ENCODE measurements at places on chromosomes 1 and 21.

DNA sequence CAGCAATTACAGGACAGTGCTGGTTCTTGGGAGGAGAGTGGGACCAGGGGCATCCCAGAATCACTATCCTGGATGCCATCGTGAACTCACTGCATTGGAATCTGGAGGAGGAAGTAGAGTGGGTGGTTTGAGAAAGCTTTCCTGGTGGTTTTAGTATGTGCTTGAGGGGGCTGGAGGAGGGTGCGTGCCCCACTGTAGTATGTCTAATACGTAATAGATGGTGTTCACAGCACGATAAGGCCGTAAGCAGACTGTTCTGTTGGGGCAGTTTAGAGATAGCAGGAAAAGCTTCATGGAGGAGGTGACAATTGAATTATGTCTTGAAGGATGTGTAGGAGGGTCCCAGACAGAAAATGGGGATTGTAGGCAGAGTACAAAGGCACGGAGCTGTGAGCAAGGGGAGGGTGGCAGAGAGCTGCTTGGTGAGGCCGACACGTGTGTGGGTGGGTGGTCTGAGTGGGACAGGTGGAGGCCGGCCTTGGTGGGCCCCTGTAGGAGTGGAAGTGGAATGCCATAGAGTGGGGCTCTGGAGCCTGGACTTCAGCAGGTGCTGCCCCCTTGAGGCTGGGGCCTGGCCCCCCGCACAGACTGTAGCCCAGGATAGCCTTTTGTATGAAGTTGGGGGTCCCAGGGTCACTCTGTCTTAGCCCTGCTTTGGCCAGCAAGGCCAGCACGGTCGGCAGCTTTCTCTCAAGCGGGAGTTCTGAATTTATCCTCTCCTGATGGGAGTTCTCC lies 37.0 kb downstream of the IL6R start:
- no peak for DNase-seq

- no peak for DNase-seq
Measured at GRCh38 chr1:104195395-104195794, 445.7 kb downstream of the AMY1C start.

DNA sequence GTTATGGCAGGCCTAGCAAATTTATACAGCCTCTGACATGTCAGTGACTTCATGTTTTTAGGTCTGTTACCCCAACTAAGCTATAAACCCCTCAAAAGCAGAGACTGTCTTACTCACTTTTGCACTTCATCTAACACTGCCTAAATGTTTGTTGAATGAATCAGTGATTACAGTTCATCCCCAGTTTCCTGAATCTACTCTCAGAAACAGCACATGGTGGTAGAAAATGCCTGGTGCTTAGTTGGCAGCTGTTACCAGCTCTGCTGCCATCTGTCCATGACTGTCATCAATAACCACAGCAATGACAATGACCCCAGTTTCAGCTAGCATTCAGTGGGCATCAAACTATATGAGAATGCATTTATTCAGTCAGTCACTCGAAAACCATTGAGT lies 110.5 kb upstream of the SERBP1 start:
- DNase-seq: no peak

DNA sequence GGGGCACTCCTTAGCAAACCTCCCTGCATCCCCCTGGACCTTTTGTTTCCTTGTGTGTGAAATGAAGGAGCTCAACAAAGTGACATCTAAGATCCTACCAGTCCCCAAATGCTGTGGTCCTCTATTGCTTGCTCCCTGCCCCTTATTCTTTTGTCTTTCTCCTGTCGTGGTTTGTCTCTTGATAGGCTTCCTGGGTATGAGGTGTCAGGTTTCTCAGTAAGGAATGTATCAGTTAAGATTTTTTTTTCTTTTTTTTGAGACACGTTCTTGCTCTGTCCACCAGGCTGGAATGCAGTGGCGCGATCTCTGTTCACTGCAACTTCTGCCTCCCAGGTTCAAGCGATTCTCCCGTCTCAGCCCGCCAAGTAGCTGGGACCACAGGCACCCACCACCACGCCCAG lies 16.8 kb downstream of the CNIH3 start:
- no peak for DNase-seq

DNA sequence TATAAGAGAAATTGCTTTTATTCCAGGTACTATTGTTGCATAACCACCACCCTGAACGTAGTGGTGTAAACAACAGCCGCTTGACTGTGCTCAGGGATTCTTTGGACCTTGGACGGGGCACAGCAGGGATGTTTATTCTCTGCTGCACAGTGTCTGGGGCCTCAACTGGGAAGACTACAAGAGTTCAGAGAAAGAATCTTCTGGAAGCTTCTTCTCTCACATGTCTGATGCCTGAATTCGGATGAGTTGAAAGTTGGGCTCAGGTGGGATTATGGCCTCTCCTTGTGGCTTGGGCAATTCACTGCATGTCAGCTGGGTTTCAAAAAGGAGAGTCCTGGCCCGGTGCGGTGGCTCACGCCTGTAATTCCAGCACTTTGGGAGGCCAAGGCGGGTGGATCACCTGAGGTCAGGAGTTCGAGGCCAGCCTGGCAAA lies 19.0 kb upstream of the SSBP3 start:
- no peak for DNase-seq

DNA sequence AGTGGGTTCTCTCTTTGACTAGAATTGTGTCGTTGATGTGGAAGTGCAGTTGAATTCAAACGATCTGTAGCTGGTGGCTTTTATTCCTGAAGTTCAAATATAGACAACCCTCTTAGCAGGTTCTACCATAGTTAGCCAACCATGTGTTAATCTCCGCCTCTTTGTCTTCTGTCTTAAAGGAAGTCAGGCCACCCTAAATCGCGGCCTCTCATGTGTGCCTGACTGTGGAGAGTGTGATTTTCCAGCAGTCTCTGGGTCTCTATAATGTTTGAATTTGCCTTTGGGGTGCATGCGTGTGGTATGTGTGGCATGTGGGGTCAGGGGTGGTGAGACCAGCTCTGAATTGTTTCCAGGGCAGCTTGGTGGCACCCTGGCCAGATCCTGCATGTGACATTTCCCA lies 244.9 kb downstream of the DISC1 start:
- DNase-seq: no peak

DNA sequence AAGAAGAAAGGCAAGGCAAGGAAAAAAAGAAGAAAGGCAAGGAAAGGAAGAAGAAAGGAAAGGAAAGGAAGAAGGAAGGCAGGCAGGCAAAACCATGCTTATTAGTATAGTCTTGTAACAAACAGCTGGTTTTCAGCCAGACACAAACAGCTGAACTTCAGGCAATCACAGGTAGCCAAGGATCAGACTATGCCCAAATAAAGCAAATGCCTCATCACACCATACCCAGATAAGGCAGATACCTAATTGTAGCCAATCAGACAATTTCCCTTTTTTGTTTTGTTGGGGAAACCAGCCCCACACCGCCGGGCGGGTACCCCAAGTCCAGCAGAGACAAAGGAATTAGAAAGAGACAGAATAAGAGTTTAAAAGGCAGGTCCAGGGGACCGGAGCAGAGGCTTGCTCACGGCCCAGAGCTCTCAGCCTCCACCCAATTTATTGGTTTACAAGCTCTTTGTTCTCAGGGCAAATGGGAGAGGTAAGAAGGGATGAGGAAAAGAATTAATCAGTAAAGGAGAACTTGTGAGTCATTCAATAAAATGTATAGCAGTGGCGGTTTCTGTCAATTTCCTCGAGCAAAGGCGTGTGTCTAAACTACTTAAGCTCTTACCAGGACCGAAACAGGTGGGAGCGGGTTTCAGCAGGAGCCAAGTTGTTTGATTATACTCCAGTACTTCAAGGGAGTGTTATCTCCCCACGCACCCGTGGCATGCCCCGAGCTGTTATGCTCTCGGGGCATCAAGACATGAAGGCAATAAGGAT lies 886.8 kb downstream of the KCNT2 start:
- no peak for DNase-seq

DNA sequence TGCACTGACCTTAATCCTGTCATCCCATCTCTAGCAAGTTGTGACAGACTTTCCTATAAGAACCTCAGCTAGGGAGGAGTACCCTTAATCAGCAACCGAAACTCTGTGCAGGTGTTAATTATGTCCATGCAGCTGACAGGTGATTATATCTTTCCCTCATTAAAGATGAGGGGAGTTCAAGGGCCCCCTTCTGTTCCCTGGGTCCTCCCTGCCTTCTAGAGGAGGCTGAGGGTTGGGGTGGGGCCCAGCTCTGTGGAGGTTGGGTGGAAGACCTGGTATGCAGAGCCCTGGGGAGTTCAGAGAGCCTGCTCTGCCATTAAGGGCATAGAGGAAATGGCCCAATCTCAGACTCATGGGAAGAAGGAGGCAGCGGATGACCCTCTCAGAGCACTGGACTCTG lies 35.6 kb upstream of the CRNN start:
- no peak for DNase-seq

DNA sequence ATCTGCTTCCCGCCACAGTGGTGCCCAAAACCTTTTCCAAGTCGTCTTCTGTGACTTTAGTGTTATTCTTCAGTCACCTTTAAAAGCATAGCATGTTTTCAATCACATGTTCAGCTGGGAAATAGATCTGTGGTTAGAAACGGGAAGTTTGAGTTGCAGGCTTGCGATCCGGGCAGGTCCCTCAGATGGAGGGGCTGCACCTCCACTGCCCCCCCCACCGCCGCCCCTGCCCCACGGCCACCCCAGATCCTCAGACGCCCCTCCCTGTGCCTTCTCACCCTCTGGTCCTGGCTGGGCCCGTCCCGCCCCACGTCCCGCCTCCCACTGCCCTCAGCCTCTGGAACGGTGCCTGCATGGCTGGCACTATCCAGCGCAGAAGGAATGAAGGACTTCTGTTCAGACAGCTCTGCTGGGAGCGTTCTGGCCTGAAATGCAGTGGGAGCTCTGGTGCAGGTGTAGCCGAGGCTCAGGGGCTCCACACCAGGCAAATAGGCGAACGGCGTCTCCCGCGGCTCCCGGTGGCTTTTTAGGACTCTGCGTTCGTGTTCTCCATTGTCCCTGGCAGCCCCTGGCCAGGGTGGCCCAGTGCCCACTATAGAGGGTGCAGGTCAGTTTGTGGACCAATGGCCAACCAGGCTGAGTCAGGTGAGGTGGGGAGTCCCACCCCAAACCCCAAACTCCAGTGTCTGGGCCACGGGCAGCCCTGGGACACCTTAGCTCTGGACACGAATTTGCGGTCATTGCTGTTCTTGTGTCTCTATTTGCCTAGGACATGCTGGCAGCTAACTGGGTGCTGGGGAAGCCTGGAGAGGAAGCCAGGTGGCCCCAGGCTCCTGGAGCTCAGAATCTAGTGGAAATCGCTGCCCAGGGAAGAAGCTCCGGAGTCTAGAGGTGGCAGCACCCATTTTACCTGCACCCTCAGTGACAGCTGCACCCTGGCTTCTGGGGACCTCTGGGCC lies 67.1 kb downstream of the FAAP20 start:
- no peak for DNase-seq

DNA sequence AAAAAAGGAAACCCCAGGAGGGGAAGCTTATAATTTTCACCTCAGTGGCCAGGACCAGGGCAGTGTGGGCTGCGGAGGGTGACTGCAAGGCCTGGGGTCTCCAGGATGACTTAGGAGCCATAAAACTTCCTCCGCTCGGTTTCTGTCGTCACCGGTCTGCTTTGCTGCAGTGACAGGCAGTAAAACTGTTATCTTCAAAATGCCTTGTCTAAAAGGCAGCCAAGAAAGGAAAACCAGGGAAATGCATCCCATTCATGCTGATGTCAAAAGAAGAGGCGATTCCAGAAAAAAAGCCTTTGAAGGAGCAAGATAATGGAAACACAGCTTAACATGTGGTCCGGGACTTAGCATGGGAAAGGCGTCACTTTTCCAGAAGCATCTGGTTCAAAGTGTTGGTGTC lies 42.0 kb downstream of the COL6A1 start:
- DNase-seq: no peak

DNA sequence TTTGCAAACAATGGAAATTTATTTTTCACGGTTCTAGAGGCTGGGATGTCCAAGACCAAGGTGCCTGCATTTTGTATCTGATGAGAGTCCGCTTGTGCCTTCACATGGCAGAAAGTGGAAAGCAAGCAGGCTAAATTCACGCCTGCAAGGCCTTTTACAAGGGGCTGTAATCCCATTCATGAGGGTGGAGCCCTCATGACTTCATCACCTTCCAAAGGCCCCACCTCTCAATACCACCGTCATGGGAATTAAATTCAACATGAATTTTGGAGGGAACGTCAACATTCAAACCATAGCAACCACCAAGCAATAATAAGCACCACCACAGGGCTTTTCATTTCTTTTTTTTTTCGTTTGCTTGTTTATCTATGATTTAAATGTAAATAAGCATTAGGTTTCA lies 115.3 kb downstream of the C1orf21 start:
- DNase-seq: no peak

DNA sequence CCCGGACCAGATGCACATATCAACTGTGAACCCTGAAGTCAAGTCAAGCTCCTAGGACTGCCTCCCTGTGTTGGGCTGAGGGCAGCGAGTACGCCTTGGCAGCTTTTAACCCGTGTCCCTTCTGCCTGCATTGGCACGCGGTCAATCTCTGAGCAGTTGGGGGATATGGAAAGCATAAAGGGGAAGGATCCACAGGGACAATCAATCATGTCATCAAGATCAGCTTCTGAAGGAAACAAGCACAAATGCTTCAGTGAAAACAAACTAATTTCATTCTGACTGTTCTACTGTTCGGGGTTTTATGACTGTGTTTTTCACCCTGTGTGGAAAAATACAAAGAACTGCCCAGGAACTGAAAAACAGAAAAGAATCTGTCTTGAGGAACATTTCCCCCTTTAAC lies 106.2 kb downstream of the RUNX1 start:
- no peak for DNase-seq

DNA sequence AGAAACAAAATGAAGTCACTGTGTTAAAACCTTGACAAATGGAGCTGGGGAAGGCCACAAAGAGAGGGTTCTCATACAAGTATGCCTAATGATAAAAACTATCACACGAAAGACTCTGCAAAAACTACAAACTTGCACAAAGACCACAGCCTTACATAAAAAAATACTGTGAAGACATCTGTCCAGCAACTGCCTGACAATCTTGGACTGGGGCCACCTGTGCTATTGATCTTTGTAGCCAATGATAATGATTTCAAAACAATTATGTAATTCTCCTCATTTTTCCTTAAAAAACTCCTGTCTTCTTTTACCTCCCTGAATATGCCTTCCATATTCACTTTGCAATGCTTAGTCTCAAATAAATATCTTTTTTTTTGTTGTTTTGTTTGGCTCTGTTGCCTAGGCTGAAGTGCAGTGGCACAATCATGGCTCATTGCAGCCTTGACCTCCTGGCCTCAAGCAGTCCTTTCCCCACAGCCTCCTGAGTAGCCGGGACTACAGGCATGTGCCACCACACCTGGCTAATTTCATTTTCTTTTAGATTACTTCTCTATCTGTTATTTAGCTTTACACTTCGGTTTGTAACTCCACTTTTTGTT lies 79.4 kb upstream of the RHOU start:
- DNase-seq: no peak

- no peak for DNase-seq
Measured at GRCh38 chr1:188594542-188595235, 1765.9 kb downstream of the PLA2G4A start.
